Nephron progenitor cell (in vitro differentiated cells): ENCODE measurements at places on chromosomes 6 and 20.

GRCh38 chr6:108009894-108010293 is 51.9 kb upstream of the SEC63 start:
- H3K27ac ChIP-seq: no peak overlapping the region
- no peaks in the 10 kb centered on the region for H3K4me1 ChIP-seq
- no peak for DNase-seq

GRCh38 chr6:111724505-111724904 is 118.8 kb upstream of the TRAF3IP2 start:
- H3K4me1 ChIP-seq: peaks cover 5% of the 10 kb centered on the region
- no peak for DNase-seq
- H3K27me3 ChIP-seq: peaks cover 4% of the 10 kb centered on the region
- H3K27ac ChIP-seq: no peak overlapping the region
- H3K4me3 ChIP-seq: no peak overlapping the region

DNA sequence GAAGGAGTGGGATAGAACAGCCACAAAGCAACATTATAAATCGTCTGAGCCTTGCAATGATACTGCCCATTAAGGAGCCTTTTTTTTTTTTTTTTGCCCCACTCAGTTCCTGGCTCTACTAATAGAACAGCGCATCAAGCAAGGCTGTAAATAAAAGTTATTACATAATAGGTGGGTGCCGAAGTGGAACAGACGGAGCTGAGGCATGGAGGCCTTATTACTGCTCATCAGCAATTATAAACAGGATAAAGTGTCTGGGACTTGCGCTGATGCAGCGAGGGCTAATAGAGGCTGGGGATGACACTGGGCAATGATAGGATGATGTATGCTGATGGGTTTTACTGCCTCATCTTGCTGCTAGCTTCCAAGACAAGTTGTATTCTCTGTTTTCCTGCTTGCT is 272.1 kb downstream of the ZFAND3 start:
- peak; percentile 3 for DNase-seq
- peaks cover 15% of the 10 kb centered on the region for H3K36me3 ChIP-seq
- no peaks in the 10 kb centered on the region for H3K27me3 ChIP-seq
- no peak overlapping the region for H3K4me3 ChIP-seq
- no peak overlapping the region for H3K27ac ChIP-seq
- H3K4me1 ChIP-seq: no peaks in the 10 kb centered on the region

DNA sequence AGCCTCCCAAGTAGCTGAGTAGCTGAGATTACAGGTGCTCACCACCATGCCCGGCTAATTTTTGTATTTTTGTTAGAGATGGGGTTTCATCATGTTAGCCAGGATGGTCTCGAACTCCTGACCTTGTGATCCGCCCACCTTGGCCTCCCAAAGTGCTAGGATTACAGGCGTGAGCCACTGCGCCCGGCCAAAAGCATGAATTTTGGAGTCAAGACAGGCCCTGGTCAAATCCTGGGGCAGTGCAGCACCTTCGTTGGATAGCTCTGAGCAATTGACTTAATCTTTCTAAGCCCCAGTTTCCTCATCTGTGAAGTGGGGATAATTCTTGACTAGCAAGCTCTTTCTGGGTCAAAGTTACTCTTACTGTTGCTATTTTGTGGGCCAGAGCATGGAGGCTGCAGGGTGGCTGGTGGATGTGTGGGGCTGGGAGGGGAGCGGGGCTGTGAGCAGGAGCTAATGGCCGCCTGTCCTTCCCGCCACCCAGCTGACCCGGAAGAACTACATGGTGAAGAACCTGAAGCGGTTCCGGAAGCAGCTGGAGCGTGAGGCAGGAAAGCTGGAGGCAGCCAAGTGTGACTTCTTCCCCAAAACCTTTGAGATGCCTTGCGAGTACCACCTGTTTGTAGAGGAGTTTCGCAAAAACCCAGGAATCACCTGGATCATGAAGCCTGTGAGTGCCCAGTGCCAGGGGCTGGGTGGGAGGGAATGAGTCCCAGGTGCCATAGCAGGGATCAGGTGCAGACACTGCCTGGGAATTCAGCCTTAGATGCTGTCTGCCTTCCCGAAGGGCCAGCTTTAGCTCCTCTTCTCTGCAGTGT is 39.0 kb downstream of the TTLL9 start:
- H3K4me1 ChIP-seq: peaks cover 16% of the 10 kb centered on the region
- no peak for DNase-seq
- no peak overlapping the region for H3K4me3 ChIP-seq
- peaks cover 3% of the 10 kb centered on the region for H3K27me3 ChIP-seq
- no peaks in the 10 kb centered on the region for H3K36me3 ChIP-seq
- H3K27ac ChIP-seq: no peak overlapping the region

GRCh38 chr6:3383525-3383924 is 73.3 kb downstream of the SLC22A23 start:
- H3K27me3 ChIP-seq: no peaks in the 10 kb centered on the region
- H3K36me3 ChIP-seq: peaks cover 24% of the 10 kb centered on the region
- H3K4me3 ChIP-seq: no peak overlapping the region
- H3K27ac ChIP-seq: no peak overlapping the region
- peaks cover 68% of the 10 kb centered on the region for H3K4me1 ChIP-seq
- no peak for DNase-seq

DNA sequence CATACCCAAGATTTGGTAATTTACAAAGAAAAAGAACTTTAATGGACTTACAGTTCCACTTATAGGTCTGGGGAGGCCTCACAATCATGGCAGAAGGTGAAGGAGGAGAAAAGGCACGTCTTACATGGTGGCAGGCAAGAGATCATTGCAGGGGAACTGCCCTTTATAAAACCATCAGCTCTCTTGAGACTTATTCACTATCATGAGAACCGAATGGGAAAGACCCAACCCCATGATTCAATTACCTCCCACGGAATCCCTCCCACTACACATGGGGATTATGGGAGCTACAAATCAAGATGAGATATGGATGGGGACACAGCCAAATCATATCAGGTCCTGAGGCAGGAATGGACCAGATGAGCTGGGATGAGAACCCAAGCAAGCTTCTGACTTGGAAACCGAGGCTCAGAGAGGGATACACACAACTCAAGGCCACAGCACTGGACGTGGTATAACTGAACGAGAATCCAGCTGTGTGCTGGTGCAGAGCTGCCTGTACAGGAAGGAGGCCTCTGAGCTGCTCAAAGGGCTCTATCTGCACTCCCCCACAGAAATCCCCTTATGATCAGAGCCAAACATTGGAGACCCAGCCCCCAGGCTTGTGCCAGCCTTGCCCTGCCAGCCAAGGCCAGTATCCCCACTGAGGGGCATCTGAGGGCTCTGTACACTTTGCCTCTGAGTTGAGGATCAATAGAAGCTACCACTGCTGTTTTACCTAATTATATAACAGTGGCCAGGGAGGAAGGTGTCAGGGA is 137.8 kb downstream of the CEBPB start:
- H3K27ac ChIP-seq: peak overlapping the region; percentile 89
- DNase-seq: no peak
- H3K27me3 ChIP-seq: no peaks in the 10 kb centered on the region
- H3K36me3 ChIP-seq: no peaks in the 10 kb centered on the region

GRCh38 chr6:2244261-2245102 is 923 bp downstream of the GMDS start:
- no peak overlapping the region for H3K27ac ChIP-seq
- peak; percentile 6 for DNase-seq
- H3K4me3 ChIP-seq: peak overlapping the region; percentile 89
- H3K27me3 ChIP-seq: peaks cover 15% of the 10 kb centered on the region

GRCh38 chr6:87968435-87969278 is 79.0 kb upstream of the SPACA1 start:
- no peaks in the 10 kb centered on the region for H3K36me3 ChIP-seq
- H3K27me3 ChIP-seq: peaks cover 3% of the 10 kb centered on the region
- no peak overlapping the region for H3K27ac ChIP-seq
- peak; percentile 29 for DNase-seq
- H3K4me1 ChIP-seq: no peaks in the 10 kb centered on the region

GRCh38 chr6:169250660-169251059 is 3.0 kb downstream of the THBS2 start:
- no peak overlapping the region for H3K27ac ChIP-seq
- peak overlapping the region; percentile 42 for H3K4me3 ChIP-seq
- no peak for DNase-seq
- H3K4me1 ChIP-seq: peaks cover 31% of the 10 kb centered on the region

- no peak overlapping the region for H3K27ac ChIP-seq
- no peak for DNase-seq
- peaks cover 9% of the 10 kb centered on the region for H3K4me1 ChIP-seq
- H3K4me3 ChIP-seq: no peak overlapping the region
These were observed 307.1 kb upstream of the PLN start for GRCh38 chr6:118240878-118241528.

DNA sequence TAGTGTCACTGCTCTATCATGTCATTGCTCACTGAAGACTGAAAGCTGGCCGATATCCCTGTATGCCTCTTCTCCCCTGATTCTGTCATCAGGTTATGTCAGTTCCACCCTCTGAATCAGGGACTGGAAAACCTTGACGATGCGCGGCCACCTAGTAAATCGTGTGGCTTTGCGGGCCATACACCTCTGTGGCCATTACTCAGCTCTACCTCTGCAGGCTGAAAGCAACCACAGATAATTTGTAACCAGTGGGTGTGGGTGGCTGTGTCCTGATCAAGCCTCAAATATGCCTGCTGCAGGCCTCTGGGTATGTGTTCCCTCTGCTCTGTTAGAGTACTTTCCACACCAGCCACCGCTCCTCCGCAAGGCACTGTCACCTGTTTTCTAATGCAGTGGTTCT is 105.2 kb downstream of the GMPR start:
- H3K36me3 ChIP-seq: no peaks in the 10 kb centered on the region
- peak overlapping the region; percentile 56 for H3K27ac ChIP-seq
- no peak for DNase-seq
- H3K4me3 ChIP-seq: no peak overlapping the region

- no peak for DNase-seq
- no peaks in the 10 kb centered on the region for H3K27me3 ChIP-seq
- no peaks in the 10 kb centered on the region for H3K36me3 ChIP-seq
- H3K4me1 ChIP-seq: peaks cover 52% of the 10 kb centered on the region
These were observed 1.9 kb upstream of the HMGA1 start for GRCh38 chr6:34234667-34235306.

GRCh38 chr6:46491628-46492547 is 639 bp upstream of the RCAN2 start:
- H3K27me3 ChIP-seq: peaks cover 67% of the 10 kb centered on the region
- no peak overlapping the region for H3K27ac ChIP-seq
- no peaks in the 10 kb centered on the region for H3K36me3 ChIP-seq
- DNase-seq: peak; percentile 57

DNA sequence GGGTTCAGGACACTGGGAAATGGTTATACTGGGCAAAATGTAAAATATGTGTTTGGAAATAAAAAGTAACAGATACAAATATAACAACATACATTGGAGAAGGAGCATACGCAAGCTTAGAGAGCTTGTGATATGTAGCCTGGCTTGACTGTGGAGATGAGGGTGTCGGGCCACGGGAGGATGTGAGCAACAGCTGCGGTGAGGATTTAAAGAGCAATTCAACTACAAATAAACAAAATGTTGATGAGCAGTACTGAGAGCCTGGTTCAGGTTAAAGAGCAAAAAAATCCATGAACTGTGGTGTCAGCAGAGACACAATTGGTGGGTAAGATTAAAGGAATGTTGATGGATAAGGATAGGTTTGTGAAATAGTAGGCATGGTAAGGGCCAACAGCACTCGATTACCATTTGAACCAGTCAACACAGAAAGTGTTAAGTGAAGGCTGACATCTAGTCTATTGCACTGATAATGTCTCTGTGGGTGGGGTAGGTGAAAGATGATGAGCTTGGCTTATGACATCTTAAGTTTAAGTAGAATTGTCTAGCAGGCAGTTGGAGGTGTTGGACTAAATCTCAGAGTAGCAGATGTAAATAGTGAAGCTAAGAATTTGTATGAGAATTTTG is 723.2 kb downstream of the EPM2A start:
- H3K27ac ChIP-seq: no peak overlapping the region
- peaks cover 4% of the 10 kb centered on the region for H3K27me3 ChIP-seq
- DNase-seq: no peak
- H3K4me3 ChIP-seq: no peak overlapping the region
- peaks cover 2% of the 10 kb centered on the region for H3K4me1 ChIP-seq
- no peaks in the 10 kb centered on the region for H3K36me3 ChIP-seq

GRCh38 chr6:92790381-92790780 is 629.0 kb downstream of the EPHA7 start:
- no peak for DNase-seq
- H3K27ac ChIP-seq: no peak overlapping the region

GRCh38 chr20:57481281-57481711 is 43.6 kb downstream of the CTCFL start:
- H3K4me3 ChIP-seq: no peak overlapping the region
- no peak for DNase-seq
- H3K36me3 ChIP-seq: no peaks in the 10 kb centered on the region
- H3K27me3 ChIP-seq: peaks cover 25% of the 10 kb centered on the region
- peak overlapping the region; percentile 39 for H3K27ac ChIP-seq
- peaks cover 56% of the 10 kb centered on the region for H3K4me1 ChIP-seq

- H3K27me3 ChIP-seq: no peaks in the 10 kb centered on the region
- H3K27ac ChIP-seq: no peak overlapping the region
- peaks cover 55% of the 10 kb centered on the region for H3K4me1 ChIP-seq
- no peaks in the 10 kb centered on the region for H3K36me3 ChIP-seq
These were observed 121.4 kb upstream of the CLDN20 start for GRCh38 chr6:155142168-155143028.

DNA sequence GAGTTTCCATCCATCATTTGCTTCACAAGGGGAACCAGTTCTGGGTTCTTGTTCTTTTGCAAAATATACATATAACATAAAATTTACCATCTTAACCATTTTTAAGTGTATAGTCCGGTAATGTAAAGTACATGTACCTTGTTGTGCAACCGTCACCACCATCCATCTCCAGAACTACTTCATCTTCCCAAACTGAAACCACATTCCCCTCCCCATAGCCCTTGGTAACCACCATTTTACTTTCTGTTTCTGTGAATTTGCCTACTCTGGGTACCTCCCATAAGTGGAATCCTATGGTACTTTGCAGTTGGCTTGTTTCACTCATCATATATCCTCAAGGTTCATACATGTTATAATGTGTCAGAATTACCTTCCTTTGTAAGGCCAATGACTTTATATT is 70.3 kb upstream of the DSP start:
- no peaks in the 10 kb centered on the region for H3K36me3 ChIP-seq
- H3K4me3 ChIP-seq: no peak overlapping the region
- no peak for DNase-seq
- H3K27me3 ChIP-seq: peaks cover 3% of the 10 kb centered on the region

DNA sequence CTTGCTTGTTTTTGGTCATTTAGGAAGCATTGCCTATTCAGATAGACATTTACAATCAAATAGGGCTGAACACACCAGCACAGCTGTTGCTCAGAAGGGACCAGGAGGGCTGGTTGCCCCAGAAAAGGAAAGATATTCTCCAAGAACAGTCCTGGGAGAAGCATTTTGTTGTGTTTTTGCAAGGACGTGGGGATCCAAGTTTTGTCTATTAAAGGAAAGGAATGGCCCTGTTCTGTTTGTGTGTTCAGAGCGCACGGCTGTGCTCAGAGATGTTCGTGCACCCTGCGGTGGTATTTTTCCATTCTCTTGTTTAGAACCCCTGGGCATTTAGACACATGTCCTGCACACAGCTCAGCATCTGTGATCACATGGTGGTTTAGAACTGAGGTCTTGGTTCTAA is 82.5 kb downstream of the TXNDC5 start:
- peaks cover 4% of the 10 kb centered on the region for H3K27me3 ChIP-seq
- peaks cover 28% of the 10 kb centered on the region for H3K4me1 ChIP-seq
- H3K36me3 ChIP-seq: no peaks in the 10 kb centered on the region
- H3K27ac ChIP-seq: no peak overlapping the region
- H3K4me3 ChIP-seq: no peak overlapping the region
